GM23248 (cell line): ENCODE measurements at places on chromosomes 3 and 15. TPM values are rescaled to one million over a fixed set of nuclear protein-coding genes. Genes with fewer than 3 reads are reported as not detected.
A peak's percentile ranks its signal among the peaks of the same experiment; 100 is the strongest.

- DNase-seq = no peak
These were observed 56.1 kb upstream of the USP3 start for GRCh38 chr15:63448266-63448665.

DNA sequence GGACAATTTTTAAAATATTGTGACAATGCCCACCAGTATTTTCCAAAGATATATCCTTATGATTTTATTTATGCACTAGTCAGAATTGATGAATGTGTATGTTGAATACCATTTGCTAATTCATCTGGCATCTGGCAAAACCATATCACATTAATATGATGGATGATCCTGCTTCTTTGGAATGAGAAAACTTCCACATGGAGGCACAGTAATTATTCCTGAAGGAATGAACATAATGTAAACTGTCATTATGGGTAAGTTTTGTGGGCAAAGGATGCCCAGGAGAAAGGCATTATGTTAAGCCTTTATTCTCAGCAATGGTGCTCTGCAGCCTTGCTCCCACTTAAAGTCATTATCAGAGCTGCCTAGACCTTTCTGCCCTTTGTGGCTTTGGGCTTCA lies 113.0 kb upstream of the MME start:
- DNase-seq = no peak

Gene PLOD2
- 288 and 300 TPM in 2 replicates for polyA plus RNA-seq

DNA sequence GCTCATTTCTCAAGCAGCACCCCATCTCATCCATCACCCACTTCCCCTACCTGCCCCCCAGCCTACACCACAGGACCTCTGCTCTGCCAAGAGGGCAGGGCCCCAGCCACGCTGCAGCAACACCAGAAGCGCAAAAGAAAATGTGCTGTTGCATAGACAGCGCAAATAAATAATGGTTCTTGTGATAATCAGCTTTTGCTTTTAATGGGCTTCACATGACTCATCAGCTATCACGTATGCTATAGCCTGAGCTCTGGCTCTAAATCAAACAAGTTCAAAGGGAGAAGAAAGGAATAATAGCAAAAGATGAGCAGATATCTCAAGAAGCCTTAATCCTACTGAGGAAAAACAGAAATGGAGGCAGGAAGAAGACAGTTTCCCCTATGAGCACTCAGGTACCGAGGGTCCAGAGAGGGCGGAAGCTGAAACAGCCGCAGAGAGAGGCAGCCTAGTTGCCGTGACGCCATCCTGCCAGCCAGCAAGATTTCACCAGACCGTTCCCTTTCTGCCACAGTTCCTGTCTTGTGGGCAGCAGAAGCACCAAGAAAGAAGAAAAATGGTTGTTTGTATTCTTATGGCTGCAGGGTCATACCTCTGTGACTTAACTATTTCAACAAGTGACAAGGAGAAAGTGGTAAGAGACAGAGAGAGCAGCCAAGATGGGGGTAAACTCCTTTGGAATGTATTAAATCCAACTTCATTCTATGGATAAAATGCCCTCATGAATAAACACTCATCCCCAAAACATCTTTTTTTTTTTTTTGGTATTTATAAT lies 22.0 kb downstream of the RAB27A start:
- no peak for DNase-seq

DNA sequence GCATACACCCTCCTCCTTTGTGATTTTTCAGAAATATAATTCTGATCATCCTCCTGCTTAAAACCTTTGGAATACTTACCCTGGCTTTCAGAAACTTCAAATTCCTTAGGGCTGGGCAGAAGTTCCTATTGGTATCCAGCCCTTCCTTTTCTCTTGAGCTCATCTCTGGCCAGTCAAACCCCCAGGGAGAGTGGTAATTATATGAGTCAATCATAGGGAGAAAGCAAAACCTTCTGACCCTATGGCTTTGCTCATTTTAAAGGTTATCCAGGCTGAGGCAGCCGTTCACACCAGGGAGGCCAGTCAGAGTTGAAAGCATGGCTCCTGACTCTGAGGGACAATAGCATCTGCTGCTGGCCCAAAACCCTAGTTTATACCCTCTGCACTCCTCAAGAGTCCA lies 23.9 kb upstream of the CTNNB1 start:
- peak; percentile 11 for DNase-seq
